ENCODE measurements at places on chromosomes 4 and X.

DNA sequence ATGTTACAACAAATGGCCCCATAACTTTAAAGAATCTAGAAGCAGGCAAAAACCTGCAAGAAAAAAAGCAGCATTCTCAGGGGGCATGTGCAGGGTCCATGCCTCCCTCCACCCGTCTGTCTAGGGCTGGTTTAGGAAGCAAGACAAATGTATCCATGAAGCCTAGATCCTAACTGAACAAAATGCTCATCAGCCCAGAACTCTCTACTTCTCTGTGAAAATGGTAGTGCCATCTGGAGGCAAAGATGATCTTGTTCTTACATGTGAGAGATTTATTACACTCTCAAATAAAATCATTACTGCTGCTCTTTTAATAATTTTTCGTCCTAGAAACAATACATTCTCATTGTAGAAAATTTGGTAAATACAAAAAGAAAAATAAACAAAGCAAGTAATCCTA, 26.7 kb downstream of the NR3C2 start:
- peak; percentile 1 for DNase-seq

GRCh38 chr4:93384887-93385286, 443.7 kb upstream of the ATOH1 start:
- DNase-seq: peak; percentile 50

DNA sequence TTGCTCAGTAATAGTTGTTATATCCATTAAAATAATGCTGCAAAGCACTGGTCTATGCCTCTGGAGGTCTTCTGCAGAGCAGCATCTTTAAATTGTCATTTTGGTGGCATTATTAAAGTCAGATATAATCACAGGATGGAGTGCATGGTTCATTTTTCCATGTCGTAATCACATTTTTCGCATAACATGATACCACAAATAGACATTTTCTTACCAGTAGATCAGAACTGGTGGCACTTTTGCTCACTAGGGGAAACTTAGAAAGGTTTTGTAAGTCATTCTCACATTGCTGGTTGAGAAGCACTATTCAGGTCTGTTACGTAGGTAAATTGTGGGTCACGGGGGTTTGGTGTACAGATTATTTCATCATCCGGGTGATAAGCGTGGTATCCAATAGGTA, 484.5 kb upstream of the PRKX start:
- DNase-seq: no peak

- peak; percentile 79 for DNase-seq
Observed at GRCh38 chr4:183200453-183200852, 101.4 kb downstream of the WWC2 start.

DNA sequence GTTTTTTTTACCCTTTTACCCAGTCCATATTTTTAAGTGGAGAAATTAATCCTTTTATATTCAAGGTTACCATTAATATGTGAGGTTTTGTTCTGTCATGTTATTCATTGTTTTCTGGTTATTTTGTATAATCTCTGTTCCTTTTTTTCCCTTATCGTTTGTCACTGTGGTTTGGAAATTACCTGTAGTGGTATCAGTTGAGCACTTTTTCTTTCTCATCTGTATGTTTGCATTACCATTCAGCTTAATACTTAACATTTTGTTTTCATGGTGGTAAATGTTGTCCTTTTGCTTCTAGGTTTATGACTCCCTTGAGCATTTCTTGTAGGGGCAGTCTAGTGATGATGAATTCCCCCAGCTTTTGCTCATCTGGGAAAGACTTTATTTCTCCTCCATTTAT, 6.6 kb downstream of the ETDC start:
- no peak for DNase-seq

- DNase-seq: no peak
Observed at GRCh38 chr4:92461732-92462131, 158.0 kb downstream of the GRID2 start.

GRCh38 chr4:123299212-123299691, 97.3 kb upstream of the SPRY1 start:
- DNase-seq: peak; percentile 49

DNA sequence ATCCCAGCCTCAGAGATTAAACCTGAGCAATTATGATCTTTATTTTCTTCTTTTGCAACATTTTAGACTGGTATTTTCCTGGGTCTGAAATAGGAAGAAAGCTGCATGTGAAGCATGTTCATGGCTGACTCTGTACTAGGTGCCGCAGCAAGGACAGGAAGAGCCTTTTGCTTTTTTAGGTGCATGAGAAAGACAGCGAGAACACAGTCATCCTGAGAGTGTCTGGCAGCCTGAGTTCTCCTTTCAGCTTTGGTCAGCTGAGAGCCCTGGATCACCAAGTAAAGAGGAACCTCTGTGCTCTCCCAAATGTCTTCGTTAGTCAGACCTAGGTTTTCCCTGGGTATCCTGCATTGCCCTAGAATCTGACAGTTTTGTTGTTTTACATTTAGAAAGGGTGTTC, 29.8 kb downstream of the FAM149A start:
- DNase-seq: no peak

DNA sequence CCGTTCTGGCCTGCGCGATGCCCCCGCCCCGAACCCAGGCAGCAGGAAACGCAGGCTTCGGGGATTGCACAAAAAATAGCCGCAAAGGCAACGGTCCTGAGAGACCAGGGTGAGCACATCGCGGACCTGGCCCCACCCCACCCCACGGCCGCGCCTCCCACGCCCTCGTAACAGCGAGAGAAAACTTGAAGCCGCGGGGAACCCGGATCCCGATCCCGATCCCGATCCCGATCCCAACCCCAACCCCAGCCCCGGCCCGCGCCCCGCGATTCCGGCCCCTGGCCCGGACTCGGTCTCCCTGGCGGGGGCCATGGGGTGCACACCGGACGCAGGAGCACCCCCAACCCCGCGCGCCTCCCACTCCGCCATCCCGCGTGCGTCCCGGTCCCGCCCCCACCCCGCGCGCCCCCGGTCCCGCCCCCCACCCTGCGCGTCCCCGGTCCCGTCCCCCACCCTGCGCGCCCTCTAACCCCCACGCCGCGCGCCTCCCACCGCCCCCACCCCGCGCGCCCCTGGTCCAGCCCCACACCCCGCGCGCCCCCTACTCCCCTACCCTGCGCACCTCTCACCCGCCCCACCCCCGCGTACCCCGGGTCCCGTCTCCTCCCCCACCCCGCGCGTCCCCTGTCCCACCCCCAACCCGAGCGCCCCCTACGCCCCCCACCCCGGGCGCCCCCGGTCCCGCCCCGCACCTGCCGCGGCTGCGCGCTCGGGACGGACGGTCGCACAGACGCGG, 29.0 kb downstream of the NOP14 start:
- DNase-seq: no peak

DNA sequence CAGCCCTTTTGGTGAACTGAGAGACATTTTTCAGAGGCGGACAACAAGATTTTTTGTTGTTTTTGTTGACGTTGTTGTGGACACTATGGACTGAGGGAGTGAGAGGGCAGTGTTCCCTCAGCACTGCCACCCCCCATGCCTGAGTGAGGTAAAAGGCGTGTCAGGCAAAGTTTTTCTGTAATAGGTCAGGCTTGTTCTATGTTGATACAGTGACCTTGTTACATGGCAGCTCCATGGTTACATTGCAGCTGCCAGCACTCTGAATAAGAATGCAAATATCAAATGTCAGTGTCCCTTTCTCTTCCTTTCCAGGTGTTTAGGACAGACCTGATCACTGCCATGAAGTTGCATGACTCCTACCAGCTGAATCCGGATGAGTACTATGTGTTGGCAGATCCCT, 36.6 kb downstream of the JADE1 start:
- no peak for DNase-seq
